ENCODE measurements at places on chromosomes 6 and 20.

DNA sequence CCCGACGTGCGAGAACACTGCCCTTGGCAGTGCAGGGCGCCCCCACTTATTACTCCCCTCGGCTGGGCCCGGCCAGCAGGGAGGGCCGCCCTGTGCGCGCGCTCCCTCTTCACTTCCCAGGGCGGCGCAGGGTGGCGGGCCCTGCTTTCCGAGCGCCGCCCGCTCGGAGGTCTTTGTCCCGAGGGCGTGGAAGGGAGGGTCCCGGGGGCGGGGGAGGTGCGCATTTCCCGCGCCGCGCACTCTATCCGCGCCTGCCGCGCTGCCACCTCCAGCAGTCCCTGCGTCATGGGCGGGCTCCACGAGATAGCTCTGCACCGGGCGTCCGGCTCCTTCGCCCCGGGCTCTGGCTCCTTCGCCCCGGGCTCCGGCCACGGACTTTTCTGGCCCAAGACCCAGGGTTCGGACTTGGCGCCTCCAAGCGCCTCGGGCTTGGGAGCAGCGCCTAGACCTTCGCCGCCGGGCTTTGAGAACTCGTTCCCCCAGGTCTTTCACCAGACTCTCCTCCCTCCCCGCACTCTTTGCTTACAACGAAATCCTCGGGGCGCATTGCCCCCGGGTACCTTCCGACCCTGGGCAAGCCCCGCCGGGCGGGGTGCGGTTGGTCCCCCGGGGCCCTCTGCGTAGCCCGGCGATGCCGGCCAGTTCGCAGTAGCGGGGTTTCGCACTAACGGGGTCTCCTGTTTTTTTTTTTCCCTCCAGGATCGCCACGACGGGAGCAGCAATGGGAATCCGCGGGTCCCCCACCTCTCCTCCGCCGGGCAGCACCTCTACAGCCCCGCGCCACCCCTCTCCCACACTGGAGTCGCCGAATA is 1.6 kb downstream of the TFAP2C start:
- DNase-seq, result no peak

DNA sequence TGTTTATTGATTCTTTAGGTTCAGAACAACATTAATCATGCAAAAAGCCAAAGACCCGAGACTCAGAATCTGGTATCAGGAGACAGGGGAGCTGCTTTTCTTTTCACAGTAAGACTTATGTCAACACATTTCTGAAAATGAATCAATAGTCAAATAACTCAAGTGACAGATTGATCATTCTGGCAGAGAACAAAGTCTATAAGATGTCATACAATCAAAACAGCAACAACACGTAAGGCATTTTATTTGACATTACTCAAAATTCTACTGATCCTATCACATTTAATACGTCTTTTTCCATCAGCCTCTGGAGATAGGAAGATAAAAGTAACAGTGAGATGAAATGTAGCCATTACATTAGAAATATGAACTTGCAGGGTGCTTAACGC is 93.4 kb upstream of the EEF1E1 start:
- no peak for DNase-seq

DNA sequence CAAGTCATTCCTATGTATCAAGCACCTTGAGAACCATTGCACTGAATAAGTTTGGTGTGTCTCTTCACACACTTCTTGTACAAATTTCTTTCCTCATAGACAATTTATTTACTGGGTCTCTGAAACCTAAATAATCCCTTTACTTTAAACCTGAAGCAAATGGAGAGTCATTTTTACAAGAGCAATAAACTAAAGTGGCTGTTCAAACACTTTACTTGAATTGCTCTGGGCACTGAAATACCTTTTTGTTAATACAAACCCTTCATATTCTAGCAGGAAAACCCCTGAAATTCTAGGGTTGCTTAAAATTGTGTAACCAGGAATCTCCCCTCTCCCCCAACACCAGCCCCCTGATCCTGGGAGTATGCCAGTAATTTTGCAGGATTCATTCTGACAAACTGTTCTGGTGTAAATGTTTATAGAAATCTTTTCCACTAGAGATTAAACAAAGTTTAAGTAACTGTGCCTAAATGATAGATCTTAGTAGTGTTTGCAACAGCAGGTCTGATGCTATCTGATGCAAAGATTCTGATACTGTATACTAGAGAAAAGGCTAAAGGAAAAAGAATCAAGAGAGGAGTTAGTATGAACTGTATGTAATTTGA is 13.4 kb downstream of the RSPO3 start:
- no peak for DNase-seq

GRCh38 chr20:34921436-34921835 is 34.2 kb downstream of the GSS start:
- no peak for DNase-seq

- no peak for DNase-seq
Measured at GRCh38 chr6:116145803-116146675, 20.1 kb upstream of the COL10A1 start.

Measured in CD4-positive, CD25-positive, alpha-beta regulatory T cell (primary cell).